ENCODE measurements at places on chromosomes 4 and X.
A peak's percentile ranks its signal among the peaks of the same experiment; 100 is the strongest.

- no peak for DNase-seq
Measured at GRCh38 chrX:151132531-151132930, 43.9 kb upstream of the GPR50 start.

- DNase-seq: no peak
Measured at GRCh38 chr4:78613522-78614321, 62.2 kb downstream of the ANXA3 start.

GRCh38 chr4:66219401-66219800 lies 549.1 kb upstream of the EPHA5 start:
- no peak for DNase-seq

- no peak for DNase-seq
Measured at GRCh38 chrX:46882266-46882665, 30.0 kb upstream of the JADE3 start.

DNA sequence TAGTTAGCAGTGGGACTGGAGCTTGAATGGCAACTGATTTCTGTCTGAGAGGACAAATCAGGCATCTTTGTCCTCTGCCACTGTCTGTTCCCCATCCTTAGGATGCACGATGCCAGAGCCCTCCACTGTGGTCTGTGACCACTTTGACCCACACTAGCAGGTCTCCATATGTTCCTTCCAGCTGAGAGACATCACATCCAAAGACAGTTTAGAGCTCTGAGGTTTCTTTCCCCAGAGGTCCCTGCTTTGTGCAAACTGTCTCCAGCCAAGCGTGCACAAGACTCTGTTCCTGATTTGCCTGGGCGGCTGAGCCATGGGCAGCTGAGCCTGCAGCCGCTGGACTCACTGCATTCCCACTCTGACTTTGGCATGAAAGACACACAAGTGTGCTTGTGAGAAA lies 98.0 kb downstream of the PTTG2 start:
- DNase-seq: no peak

DNA sequence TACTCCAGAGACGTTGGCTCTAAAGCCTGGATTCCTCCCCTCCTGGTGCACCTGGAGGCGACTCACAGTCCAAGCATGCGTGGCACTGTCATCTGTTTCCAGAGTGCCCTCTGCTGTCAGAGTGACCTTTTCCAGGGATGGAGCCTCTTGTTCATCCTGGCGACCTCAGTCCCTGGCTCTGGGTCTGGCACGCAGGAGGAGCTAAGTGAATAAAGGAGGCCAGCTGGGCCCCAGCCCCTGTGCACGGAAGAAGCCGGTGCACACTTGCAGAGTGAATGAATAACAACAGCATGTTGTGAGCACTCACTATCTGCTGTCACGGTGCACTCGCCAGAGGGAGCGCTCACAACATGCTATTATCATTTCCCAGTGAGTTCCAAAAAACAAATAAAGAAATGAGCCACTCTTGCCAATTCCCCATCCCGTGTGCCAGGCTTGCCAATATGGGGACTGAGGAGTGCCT lies 27.8 kb upstream of the PSAPL1 start:
- DNase-seq: no peak

DNA sequence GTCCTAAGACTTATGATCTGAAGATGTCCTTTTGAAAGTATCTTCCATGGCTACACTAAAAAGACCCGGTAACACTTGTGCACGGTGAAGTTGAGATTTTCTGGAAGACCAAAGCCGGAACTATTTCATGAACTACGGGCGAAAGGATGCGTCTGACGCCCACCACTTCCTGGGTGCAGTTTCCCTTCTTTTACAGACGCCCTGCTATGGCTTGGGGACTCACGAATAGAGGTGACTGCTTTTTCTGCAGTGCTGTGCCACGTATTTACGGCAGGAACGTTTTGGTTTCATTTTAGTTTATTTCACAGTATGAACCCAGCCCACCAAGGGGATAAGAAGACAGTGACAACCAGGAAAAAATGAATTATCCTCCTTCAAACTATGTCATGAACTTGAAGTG lies 180.4 kb downstream of the AFAP1 start:
- no peak for DNase-seq

- no peak for DNase-seq
Measured at GRCh38 chr4:158884280-158884679, 115.5 kb downstream of the FNIP2 start.

DNA sequence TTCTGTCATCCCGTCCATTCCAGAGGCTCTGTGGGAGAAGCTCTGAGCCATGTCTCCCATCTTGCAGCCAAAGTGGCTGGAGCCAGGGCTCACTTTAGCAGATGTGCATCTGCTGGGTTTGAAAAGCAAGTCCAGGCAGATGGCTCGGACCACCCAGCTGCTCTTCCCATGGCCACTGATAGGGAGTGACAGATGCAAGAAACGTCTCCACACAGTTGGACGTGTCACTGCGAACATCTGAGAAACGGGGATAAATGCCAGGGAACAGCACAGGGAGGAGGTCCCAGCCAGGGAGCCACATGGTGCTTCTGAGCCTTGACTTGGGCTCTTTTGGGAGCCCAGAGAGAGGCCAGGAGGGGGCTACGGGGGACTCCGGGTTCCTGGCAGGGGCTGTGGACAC lies 242.3 kb downstream of the AFAP1 start:
- no peak for DNase-seq

- peak; percentile 52 for DNase-seq
Measured at GRCh38 chr4:26272654-26273615, 47.9 kb upstream of the RBPJ start.

- DNase-seq: no peak
Measured at GRCh38 chrX:129705377-129705925, 33.3 kb upstream of the XPNPEP2 start.

Data from KG1 (cell line).